ENCODE measurements at places on chromosomes 7 and 10. TPM values are rescaled to one million over a fixed set of nuclear protein-coding genes. Genes with fewer than 3 reads are reported as not detected.

Gene BUB3
- total RNA-seq, result 113 TPM

Gene DYNC1I1
- total RNA-seq, result 0.81 TPM

Gene SLC26A5
- not detected for total RNA-seq

Gene CYP26C1
- total RNA-seq, result 4.7 TPM

Gene ARMC3
- total RNA-seq, result not detected

Gene OR2A12
- not detected for total RNA-seq

Gene PRR15
- 21.1 TPM for total RNA-seq

Gene ARHGEF35
- 0.65 TPM for total RNA-seq

All from cardiac atrium fibroblast (primary cell).